NAMALWA (cell line): ENCODE measurements at places on chromosomes 6 and 20.
A peak's percentile ranks its signal among the peaks of the same experiment; 100 is the strongest.

- DNase-seq: no peak
Observed at GRCh38 chr6:43644940-43645612, at the start of gene RSPH9. Gene RSPH9, plus strand, starts transcription at chr6:43645036. Its CDS starts 63 bp downstream, at chr6:43645099.

DNA sequence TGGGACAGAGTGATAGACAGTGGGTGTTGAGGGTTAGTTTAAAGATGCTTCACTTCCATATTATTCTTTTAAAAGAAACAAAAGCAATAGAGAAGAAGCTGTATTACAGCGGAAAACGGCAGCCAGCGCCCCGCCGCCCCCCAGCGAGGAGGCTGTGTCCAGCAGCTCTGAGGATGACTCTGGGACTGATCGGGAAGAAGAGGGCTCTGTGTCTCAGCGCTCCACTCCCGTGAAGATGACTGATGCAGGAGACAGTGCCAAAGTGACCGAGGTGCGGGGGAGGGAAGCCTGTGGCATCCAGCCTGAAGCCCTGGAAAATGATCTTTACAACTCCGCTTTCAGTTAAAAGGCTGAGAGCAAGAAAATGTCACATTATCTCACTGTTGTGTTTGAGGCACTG lies 100.2 kb downstream of the FIG4 start:
- DNase-seq: no peak

- DNase-seq: no peak
Observed at GRCh38 chr20:54153847-54154246, 19.9 kb downstream of the CYP24A1 start.

DNA sequence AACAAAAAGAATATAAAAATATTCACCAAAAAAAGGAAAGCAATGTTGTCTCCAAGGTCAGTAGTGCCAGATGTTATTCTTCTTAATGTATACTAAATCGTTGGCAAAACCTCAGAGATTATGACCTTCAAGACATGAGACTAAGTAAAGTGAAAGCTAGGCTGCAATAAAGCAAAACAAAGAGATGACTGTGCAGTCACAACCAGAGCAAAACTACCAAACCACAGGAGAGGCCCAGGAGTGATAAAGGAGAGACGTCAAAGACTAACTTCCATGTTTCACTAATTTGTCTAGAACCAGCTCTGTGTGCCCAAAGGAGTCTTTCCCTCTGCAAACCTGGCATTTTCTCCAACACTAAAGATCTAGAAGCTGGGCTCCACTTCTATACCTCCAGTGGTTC lies 155.9 kb upstream of the POU3F2 start:
- DNase-seq: no peak

GRCh38 chr20:7285918-7286556 lies 518.6 kb downstream of the BMP2 start:
- peak; percentile 75 for DNase-seq

DNA sequence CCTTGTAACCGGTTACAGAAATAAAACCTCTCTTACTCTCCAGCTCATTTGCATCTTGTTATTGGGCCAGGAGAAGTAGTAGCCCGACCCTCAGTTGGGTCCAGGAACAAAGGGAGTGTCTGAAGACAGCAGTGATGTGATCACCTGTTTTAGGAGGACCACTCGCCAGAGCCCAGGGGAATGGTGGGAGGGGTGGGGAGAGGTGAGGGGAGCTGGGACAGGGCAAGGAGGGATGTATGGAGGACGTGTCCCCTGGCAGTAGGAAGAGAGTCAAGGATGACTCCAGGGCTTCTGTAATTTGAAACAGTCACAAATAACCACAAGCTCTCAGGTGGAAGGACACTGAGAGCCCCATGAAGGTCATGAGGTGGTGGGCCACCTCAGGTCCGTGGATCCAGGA lies 1.4 kb upstream of the PCMTD2 start:
- no peak for DNase-seq

GRCh38 chr6:155771822-155772221 lies 316.2 kb upstream of the NOX3 start:
- DNase-seq: no peak

GRCh38 chr6:21616005-21616404 lies 22.5 kb downstream of the SOX4 start:
- DNase-seq: no peak

DNA sequence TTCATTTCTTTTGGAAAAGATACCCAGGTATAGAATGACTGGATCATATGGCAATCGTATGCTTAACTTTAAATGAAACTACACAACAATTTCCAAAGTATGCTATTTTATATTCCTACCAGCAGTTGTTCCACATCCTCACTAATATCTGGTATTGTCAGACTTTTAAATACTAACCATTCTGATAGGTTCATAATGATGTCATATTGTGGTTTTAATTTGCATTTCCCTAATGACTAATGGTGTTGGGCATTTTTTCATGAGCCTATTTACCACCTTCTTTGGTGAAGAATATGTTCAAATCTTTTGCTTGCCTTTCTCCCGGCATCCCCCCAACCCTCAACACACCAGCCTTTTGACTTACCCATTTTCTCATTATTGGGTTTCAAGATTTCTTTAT lies 96.2 kb upstream of the HMGN3 start:
- no peak for DNase-seq

GRCh38 chr6:164690241-164690640 lies 619.2 kb downstream of the C6orf118 start:
- no peak for DNase-seq

DNA sequence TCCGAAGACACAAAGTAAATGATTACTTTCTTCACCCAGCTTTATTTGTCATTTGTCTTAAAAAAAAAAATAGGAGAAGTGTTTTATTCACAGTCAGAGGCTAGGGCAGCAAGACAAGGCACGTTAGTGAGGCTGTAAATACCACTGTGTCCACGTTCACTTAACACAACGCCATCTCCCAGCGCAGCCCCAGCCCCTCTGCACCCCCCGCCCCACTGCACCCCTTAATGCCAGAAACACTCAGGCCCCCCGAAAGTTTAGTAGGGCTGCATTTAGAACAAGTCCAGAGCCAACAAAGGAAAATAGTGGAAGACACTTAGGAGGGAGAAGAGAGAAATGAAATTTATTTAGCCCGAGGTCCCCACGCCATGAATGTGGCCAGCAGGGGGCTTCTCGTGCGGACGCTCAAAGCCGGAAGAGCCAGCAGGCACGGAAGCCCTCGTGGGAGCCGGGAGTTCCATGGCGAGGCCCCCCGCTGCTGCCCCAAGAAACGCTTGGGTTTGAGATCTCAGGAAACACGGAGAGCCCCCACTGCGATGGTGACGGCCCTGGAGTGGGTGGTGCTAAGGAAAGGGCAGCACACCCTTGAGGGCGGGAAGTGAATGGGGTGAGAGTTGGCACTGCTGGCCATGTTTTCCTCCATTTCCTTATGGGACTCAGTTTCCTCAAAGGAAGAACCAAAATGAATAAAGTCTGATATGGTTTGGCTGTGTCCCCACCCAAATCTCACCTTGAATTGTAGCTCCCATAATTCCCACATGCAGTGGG lies 50.2 kb downstream of the IYD start:
- DNase-seq: peak; percentile 77

GRCh38 chr6:77040568-77041195 lies 422.6 kb downstream of the HTR1B start:
- DNase-seq: no peak

- DNase-seq: no peak
Observed at GRCh38 chr6:124056407-124057334, 253.0 kb downstream of the NKAIN2 start.

DNA sequence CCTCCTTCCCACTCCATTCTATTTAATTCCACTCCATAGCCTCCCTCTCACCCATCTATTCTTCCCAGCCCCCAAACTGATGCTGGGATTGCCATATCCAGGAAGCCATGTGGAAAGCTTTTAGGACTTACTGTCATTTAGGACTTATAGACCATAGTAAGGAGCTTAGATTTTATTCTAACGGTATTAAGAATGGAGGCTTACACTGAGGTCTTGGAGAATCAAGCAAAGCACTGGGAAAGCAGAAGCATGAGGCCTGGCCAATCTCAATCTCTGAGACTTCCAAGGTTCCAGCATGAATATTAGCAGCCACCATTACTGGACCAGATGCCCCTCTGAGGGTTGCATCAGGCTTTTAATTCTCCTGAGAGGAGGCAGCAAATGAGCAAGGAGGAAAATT lies 1.4 kb downstream of the CST9 start:
- no peak for DNase-seq

DNA sequence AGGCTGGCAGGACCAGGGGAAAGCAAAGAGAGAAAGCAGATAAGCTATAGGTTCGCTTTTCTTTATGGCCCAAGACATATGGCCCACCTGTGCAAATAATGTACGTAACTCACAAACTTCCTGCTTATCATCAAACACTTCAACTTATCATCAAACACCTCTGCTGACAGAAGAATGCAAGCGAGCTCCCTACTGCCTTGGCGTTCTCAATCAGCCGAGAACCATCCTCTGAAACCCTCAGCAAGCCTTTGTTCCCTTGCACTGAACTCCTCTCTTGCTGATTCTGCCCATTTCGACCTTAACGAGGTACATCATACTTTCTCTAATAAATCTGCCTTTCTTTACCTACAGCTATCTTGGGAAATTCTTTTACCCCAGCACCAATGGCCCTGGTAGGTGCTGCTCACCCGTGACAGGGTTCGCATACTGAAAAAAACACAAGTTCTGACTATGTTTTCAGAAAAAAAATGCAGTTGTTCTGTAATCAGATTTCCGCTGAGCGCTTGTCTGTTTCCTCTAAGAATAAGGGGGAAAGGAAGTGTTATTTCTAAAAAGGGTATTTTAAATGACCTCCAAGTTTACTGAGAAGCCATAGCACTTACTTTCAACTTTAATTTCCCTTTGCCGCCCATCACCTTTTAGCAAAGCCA lies 28.3 kb downstream of the SERPINB6 start:
- DNase-seq: peak; percentile 9

DNA sequence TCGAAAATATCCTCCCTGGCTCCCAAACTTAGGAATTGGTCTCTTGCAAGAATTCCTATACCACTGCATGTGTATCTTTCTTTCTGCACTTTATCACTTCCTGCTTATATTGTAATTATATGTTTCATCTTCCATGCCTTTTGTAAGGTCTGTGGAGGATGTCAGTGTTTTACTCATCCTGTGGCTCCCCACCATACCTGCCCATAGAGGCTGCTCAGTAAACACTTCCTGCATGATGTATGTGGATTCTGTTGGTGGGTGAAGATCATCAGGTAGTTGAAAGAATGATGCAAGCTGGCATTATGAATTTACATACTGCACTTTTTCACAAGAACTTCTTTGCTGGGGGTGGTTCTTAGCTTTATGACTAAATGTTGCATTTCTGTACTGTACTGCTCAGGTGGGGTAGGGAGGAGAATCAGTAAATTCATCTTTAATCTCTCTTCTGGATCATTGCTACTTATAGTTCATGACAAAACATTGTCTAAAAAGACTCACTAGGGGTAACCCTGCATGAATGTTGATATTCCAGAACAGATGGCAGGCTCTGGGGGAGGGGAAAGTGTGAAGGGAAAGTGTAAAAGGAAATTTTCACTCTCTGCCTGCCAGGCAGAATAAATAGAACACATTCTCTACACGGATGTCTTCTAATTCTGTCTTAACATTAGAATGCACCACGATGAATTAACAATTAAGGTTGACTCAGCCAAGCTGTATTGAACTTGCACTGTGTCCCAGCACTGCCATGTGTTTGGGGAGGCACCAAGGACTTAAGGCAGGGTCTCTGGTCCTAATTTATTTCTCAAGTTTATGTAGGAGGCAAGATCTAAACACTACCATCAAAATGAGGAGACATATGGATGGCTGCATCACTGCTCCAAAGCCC lies 36.0 kb upstream of the KLHL31 start:
- no peak for DNase-seq

DNA sequence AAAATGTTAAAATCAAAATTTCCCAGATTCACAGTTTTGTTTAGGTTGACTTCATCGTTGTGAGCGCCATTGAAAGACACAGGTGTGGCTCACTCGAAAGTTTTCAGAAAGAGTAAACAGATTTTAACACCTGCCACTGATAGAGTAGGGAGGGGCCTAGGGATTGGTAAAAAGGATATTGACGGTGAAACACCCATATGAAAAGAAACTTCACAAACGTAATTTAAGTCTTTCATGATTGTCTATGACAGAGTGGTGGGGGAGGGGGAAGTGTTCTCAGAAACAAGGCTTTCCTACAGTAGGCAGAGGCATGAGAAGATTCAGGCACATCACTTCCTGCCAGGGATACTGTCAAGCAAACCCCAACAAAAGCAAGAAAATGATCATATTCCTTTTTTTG lies 101.4 kb downstream of the PERP start:
- no peak for DNase-seq

GRCh38 chr6:20876561-20876960 lies 342.3 kb downstream of the CDKAL1 start:
- no peak for DNase-seq

DNA sequence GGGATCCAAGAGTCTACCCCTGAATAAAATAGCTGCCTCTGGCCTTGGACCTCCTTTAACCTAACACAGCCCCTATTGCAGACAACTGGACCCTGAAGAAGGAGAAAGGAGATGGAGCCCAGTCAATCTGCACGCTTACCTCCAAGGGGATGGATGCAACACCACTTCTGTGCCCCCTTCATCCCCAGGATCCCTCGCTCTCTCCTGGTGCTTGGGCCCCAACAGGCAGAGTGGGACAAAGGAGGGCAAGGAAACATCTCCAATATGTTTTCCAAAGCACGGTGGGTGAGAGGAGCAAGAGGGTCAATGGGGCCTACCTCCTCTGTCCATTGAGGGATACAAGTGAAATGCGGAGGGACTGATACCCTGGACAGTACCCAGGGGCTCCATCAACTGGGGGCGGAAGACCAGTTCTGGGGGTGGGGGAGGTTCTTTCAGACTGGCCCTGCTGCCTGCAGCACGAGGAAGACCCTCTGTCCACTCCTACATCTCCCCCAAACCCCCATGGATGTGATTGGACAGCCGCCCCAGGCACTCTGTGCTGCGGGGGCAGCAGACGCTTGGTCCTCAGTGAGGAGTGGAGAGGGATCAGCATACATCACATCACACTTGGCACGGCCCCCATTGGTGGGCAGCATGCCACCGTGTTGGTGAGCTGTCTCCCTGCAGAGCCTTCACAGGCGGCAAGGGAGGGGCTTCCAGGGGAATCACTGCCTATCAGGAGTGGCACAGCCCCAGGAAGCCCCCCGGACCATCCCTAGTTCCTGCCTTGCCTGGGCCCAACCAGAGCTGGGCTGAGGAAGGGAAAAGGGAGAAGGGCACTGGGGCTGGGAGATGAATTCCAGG lies 70.6 kb downstream of the MRPL14 start:
- no peak for DNase-seq

GRCh38 chr6:115617031-115617430 lies 443.7 kb downstream of the FRK start:
- no peak for DNase-seq

- no peak for DNase-seq
Observed at GRCh38 chr6:53532942-53533341, 12.0 kb downstream of the GCLC start.

- no peak for DNase-seq
Observed at GRCh38 chr20:16562259-16562658, 11.0 kb downstream of the KIF16B start.

- DNase-seq: no peak
Observed at GRCh38 chr6:93389192-93389591, 30.2 kb downstream of the EPHA7 start.
